ENCODE measurements at places on chromosomes 16 and 17.

- no peak for DNase-seq
These were observed 32.2 kb downstream of the ACTG1 start for GRCh38 chr17:81480140-81481072.

- peak; percentile 33 for DNase-seq
These were observed 5.6 kb upstream of the SHMT1 start for GRCh38 chr17:18368946-18369345.

DNA sequence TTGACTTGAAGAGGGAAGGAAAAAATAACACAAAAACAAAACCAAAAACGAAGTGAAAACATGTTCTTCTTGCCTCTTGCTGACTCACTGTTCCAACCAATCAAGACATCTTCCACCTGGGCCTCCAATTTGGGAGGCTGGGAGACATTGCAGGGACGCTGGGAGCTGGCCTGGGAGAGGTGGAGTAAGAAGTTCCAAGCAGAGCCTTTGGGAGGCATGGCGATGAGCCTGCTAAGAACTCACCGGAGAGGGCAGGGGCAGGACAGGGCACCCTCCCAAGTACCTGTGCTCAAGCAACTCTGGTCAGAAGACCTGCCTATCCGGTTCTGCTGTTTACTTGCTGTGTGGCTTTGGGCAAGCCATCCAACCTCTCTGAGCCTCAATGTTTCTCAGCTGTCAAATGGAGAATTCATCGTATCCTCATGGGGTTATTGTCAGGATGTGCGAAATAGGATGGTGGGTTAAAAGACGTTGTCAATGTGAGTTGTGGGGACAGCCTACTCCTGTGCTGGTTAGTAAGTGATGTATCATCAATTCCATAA lies 856 bp upstream of the GLP2R start:
- no peak for DNase-seq

DNA sequence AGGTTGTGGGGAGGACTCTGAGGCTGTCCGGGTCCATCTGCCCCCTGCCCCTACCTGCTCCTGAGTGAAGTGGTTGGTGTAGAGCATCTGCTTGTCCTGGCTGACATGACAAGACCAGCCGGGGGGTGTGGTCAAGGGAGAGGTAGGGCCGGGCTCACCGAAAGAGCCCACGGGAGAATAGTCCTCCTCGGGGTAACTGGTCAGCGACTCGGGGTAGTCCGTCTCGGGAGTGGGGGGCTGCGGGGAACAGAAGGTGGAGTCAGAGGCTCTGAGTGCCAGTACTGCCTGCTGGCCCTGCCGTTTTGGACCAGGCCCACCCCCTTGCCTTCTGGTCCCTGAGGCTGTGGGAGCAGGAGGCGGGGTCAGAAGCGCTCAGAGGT lies 27.8 kb downstream of the ARHGAP27 start:
- no peak for DNase-seq

Data from mammary epithelial cell (primary cell).